ENCODE measurements at places on chromosomes 16 and 17.

GRCh38 chr16:57961538-57961937 lies 9.4 kb downstream of the CNGB1 start:
- DNase-seq = no peak

GRCh38 chr17:40417258-40417608 lies 463 bp downstream of the TOP2A start:
- no peak for DNase-seq

DNA sequence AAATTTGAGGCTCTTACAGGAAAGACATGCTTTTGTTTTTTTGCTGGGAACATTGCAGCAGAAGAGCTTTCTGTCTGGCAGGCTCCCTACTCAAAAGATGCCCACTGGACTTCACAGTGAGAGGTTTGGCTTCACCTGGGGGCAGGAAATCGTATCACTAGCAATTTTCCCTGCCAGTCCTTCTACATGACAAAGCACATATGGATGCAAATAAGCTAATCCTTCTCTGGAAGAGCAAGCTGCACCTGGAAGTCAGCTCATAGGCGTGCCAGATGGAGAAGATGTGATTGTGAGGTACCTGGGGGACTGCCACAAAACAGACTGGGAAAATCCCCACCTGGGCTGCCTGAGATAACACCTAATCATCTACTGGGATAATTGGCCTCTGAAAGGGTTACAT lies 195.0 kb upstream of the CPHXL start:
- DNase-seq = no peak

DNA sequence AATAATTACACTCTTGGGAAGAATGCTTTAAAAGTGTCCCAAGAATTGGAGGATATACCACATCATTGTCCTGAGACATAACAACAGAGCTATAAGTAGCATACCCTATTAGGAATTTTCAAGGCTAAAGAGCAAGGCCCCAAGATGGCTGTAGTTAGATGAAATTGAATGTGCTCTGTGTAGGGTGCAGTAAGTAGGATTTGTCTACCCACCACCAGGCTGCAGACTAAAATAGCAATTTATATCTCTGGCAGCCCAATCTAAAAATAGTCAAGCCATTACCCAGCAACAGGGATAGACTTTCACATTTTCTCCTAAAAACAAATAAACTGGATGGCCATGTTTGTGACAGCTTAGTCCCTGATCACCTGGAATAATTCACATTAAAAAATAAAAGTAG lies 5.6 kb downstream of the MMD start:
- DNase-seq = no peak

DNA sequence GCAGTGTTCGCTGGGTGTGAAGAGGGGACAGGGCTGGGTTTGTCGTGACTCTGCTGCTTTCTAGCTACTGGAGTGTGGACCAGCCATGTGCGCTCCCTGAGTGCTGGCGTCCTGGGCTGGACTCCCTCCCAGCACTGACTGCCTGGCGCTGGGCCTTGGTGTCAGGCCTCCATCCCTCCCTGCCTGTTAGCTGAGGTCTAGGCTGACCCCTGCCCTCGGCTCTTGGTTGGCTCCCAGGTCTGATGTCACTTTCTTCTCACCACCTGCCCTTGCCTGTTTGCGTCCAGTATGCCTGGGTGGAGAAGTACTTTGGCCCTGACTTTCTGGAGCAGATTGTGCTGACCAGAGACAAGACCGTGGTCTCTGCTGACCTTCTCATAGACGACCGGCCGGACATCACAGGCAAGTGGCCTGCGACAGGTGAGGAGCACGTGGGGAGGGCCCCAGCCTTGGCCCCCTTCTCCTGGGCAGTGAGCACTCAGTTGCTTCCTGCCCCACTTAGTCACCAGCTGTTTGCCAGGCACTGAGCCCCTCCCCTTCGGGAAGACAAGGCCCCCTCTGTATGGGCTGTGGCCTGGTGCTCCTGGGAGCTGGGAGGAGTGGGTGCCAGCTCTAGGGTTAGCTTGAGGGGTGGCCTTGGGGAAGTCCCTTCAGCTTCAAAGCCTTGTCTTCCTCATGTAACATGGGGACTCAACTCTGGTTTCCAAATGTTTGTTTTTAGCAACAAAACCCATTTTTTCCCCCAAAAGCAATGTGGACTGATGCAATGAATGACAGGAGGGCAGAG lies 41.5 kb downstream of the NT5M start:
- no peak for DNase-seq

DNA sequence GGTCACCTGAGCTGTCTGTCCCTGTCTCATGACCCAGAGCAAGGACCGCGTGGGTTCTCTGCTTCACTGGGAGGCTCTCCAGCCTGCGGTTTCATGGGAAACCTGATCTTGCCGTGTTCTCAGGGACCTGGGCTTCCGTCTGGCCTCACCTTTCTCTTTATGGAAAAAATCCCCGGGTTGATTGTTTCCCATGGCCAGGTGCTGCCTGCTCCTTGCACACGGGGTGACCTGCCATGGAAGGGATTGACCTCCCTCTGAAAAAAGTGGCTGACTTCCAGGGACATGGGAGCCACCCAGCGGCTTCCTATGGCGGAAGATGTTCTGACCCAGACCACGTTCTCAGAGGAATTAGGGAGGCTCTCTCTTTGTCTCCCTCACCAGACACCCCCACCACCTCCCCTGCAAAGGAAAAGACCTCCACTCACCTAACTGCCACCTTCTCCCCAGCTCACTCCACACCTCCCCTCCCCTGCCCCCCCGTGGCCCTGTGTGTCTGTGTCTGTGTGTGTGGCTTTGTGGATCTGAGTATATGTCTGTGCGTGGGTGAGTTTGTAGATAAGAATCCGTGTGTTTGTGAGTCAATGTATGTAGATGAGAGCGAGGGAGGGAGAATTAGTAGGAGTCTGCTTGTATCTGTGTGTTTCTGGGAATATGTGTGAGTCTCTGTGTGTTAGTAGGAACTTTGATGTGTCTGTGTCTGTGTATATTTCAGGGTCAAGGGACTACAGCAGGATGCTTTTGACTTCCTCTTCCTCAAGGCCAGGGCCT lies 154.6 kb downstream of the NTN1 start:
- no peak for DNase-seq

- no peak for DNase-seq
Measured at GRCh38 chr17:77476931-77477805, 336.4 kb downstream of the SEC14L1 start.
